Fibroblast of mammary gland (primary cell): ENCODE measurements at places on chromosomes 6 and 20.

- no peak for DNase-seq
Measured at GRCh38 chr6:18386298-18386976, 713 bp upstream of the RNF144B start.

DNA sequence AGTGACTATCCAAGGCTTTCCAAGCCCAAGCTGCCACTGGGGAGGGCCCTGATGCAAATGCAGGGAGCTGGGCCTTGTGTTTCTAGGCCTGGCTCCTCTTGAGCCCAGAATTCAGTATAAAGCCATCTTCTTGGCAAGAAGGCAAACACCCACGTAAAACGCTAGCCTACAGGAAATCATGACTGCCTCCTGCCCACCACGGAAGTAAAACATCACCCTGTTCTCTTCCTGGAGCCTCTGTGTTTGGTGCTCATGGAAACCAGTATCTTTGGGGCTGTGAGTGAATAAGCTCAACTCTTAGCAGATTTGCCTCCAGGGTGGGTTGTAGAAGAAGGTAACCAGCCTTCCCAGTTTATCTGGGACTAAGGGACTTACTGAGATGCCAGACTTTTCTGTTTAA is 271.0 kb downstream of the ZNF217 start:
- DNase-seq, result peak; percentile 16

DNA sequence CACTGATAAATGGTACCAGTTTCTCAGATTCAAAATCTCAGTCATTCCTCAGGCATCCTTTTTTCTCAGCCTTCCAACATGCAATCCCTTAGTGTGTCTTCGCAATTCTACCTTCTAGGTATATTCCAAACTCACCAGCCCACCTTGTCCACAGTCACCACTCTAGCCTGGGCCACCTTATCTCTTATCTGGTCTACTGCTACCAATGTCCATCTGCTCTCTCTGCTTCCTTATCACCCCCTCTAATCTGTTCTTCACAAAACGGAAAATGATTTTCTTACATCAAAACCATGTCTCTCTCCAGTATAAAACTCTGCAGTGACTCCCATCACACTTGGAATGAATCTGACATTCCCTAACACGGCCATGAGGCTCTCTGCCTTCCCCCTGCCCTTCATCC is 91.9 kb downstream of the PREP start:
- DNase-seq, result no peak

DNA sequence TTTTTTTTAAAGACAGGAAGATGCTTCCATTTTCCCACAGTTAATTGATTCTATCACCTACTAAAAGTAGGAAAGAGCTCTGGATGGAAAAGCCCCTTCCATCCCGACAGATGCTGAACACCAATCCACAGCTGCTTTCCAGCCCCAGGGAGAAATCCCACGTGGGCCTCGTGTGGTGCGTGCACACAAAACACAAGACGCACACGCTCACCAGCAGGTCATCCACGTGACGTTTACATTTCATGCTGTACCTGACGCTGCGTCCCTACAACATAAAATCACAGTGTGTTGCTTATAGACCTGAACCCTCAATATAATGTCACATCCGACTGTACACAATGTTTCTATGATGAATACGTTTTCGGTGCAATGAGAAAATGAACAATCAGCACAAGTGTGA is 50.2 kb upstream of the DACT2 start:
- DNase-seq, result no peak

DNA sequence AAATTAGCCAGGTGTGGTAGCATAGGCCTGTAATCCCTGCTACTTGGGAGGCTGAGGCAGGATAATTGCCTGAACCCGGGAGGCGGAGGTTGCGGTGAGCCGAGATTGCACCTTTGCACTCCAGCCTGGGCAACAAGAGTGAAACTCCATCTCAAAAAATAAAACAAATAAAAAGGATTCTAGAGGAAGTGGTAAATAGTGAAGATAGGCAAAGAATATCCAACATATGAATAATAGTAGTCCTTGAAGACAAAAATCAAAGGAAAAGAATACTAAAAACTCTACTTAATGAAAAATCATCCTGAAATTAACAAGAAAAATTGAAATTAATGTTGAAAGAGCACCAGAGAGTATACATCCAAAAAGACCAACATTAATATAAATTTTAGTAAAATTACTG is 67.0 kb upstream of the MRAP2 start:
- no peak for DNase-seq

DNA sequence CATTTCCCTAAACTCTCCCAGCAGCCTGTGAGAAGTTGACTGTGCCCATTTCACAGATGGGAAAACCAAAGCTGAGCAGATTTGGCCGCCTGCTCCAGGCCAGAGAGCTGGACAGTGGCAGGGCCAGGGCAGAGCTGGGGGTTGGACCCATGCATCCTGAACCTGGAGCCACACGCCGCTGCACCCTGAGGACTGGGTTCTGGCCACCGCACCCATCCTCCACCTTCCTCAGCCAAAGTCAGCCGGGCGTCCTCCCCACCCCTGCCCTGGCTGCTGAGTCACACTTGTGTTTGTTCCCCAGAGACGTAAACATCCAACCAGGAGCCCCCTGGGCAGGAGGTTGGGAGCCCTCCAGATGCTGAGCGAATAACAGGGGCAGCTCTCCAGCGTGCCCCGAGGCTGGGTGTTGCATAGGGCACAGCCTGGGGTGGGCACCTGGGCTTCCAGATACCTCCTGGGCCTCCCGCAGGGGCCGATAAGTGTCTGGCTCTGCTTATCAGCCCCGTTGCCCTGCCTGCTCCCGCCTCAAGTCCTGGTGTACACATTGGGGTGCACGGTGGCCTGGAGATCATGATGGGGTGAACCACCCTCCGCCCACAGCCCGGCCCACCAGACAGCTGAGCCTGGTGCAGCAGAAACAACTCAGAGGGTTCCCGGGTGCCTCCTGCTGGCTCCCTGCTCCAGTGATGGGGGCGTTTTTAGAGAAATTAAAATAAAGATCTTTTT is 23.8 kb downstream of the RBM38 start:
- peak; percentile 30 for DNase-seq

DNA sequence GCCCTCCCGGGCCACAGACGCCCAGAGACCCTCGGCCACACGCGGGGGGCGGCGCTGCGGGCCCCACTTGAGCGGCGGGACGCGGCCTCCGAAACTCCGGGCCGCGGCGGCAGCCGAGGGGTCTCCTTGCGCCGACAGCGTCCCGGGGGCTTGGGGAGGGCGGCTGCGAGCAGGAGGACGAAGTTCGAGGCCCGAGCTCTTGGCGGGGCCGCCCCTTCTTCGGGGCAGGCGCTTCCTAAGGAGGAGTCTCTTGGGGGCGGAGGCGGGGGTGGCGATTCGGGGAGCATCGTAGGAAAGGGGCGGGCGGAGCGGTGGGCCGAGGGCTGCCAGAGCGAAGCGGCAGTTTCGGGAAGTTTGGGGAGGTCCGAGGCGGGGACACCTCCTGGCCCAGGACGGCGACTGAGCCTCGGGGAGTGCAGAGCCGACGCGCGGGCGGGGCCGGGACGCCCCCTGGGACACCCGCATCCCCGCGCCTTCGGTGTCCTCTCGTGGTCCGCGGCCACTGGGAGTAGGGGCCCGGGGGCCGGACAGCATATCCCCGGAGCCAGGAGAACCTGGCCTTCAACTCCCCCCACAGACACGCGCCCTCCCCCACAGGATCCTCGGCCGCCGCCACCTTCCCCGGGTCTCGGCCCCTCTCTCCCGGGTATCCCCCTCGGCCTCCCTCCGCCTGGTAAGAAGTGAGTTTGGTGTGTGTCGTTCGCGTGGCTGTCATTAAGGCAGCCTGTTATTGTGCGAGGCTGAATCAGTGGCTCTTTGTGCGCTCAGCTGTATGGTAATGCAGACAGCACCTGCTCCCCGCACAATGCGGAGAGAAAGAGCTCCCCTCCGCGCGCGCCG is 613 bp upstream of the DLL1 start:
- no peak for DNase-seq

DNA sequence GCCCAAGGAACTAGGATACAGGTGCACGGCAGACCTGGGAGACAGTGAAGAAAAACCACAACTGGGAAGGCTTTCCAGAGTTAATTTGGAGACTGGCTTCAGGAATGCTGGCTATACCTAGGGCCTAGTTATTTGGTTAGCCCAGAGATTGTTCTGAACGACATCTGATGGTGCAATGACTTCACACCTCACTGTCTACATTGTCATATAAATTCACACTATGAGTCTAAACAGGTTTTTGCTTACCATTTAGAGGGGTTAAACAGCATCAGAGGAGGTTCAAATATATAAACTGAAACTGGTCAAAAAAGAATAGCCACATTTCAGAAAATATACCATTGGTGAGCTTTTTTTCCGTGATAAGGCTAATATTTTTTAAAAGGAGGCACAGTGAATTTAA is 16.7 kb downstream of the UBE2V1 start:
- DNase-seq, result no peak

DNA sequence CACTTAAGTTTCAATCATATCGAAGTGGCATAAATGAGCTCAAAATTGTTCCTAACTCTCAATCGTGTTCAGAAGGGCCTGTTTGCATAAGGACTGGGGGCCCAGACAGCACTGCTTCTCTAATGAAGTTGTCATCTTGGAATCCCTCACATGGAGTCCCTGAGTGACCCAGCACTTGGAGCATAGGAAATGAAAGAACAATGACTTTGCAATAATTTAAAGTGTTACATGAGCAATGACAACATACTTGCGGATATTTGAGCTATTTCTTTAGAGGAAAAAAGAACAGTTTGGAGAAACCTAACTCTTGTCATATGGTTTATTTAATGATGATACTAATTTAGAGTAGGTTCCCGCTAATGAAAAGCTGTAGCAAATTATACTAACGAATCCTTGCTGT is 239.9 kb downstream of the TSHZ2 start:
- DNase-seq, result no peak

DNA sequence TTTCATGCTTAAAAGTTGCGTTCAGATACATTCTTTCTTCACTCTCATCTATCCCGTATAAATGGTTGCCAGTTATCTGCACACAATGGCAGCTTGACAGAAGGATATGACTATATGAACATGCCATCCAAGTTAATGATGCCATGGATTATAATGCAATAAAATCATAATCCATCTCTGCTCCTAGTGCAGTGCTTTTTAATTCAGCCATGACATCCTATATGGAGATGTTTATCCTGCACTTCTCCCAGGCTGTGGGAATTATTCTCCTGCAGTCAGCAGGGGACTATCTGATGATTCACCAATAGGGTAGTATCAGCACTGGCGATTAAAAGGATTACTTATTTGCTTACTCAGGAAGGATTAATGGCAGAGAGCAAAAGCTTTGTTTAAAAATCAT is 273.8 kb downstream of the SAMD5 start:
- peak; percentile 39 for DNase-seq

DNA sequence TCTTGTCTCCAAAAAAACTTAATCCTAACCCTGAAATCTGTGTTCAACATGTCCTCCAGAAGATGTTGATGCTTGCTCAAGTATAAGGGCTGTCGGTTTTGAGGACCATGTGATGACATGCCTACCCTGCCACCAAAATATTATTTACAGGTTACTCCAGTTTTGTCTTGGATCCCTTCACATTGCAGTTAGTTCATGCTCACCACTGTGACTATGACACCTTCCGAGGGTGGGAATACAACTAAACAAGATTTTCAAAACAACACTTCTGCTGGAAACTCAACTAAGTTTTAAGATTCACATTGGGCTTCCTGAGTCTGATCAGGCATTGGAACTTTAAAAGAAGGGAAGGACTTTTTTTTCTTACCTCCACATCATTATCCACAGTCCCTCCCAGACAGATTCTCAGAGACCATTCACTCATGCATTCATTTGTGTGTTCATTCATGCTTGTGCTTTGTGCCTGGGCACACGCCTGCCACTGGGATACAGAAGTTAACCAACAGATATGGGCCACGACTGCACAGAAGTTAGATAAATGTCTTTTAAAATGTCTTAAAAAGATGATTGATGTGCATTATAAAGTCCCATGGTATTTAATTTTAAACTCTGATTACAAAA is 118.7 kb upstream of the GJE1 start:
- no peak for DNase-seq

DNA sequence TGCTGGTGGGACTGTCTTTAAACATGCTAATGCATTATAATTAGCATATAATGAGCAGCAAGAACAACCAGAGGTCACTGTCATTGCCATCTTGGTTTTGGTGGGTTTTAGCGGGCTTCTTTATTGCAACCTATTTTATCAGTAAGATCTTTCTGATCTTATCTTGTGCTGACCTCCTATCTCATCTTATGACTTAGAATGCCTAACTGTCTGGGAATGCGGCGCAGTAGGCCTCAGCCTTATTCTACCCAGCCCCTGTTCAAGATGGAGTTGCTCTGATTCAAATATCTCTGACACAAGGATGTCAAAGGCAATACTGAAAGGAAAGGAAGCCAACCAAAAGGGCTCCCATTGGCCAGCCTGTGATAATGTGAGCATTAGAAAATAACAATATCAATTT is 29.8 kb upstream of the SEC63 start:
- no peak for DNase-seq

DNA sequence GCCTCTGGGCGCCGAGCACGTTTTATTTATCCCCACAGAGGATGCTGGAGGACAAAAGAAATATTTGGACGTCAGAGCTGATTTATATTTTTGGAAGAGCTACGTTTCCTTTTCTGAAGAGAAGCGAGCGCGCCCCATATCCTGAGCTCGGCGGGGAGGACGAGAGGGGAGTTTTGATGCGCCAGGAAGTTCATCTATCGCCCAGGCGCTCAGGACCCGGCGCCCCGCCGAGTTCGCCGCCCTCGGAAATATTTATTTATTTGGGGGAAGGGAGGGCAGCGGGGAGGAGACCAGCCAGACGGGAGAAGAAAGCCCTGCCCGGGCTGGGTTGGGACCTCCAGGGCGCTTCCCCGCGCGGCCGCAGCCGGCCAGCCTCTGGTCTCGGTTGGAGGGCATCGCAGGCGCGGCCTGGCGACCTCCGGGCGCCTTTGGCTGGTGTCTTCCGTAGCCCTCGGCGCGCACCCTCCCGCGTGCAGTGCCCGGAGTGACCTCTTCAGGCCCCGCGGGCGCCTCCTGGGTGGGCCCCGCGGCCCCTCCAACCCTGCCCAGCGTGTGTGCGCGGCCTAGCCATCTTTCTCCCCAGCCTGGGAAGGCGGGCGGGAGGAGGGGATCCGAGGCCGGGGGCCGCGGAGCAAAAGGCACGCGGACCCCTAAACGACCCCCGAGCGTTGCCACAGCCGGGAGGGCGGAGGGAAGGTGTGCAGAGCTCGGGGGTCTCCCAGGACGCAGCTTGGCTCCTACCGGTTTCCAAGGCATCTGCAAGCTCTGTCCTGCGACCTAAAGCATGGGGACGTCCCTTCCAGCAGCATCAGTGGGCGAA is 5.4 kb upstream of the FOXF2 start:
- DNase-seq, result no peak

GRCh38 chr6:116827561-116828240 is 1.2 kb downstream of the GPRC6A start:
- no peak for DNase-seq

- no peak for DNase-seq
Measured at GRCh38 chr6:21173031-21173430, 420.5 kb upstream of the SOX4 start.

DNA sequence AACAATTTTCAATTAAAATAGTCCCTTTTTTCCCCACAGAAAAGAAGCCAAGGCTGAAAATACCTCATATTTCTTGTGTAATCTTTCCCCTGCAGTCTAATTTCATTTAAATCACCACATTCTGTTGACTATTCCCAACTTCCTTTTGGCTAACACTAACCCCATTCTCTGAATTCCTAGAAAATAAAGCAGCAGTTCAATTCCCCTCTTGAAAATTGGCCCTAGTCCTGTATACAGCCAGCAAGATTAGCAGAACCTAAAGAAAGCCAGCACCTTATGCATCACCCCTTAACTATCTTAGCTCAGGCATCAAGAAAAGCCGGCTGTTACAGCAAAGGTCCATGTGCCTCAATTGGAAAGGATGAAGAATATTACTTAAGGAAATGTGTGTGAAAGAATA is 69.7 kb downstream of the MDN1 start:
- DNase-seq, result no peak

GRCh38 chr6:166942393-166943168 is 13.8 kb downstream of the RNASET2 start:
- peak; percentile 45 for DNase-seq
